ENCODE measurements at places on chromosomes 11 and 22. TPM values are rescaled to one million over a fixed set of nuclear protein-coding genes. Genes with fewer than 3 reads are reported as not detected.

The OR52A1 gene
- not detected for total RNA-seq

The ACTN3 gene
- 0.11 TPM for total RNA-seq

The IGF2 gene
- 4.1 TPM for total RNA-seq

The CNGA4 gene
- 0.12 TPM for total RNA-seq

The RRP8 gene
- 25.7 TPM for total RNA-seq

The MS4A3 gene
- total RNA-seq = not detected

The ASCL2 gene
- 16.4 TPM for total RNA-seq

The FAM227A gene
- 2.0 TPM for total RNA-seq

The LRRC10B gene
- total RNA-seq = 0.54 TPM

The SORL1 gene
- total RNA-seq = 121 TPM

The ADM gene
- 42.4 TPM for total RNA-seq

The PRG3 gene
- not detected for total RNA-seq

The SMC1B gene
- total RNA-seq = 0.15 TPM

The UBQLN3 gene
- not detected for total RNA-seq

The CARD16 gene
- 35.9 TPM for total RNA-seq

The SLC39A13 gene
- 18.6 TPM for total RNA-seq

The OR51B5 gene
- total RNA-seq = not detected

The CHCHD10 gene
- total RNA-seq = 420 TPM

The LIF gene
- total RNA-seq = 12.5 TPM

The HORMAD2 gene
- not detected for total RNA-seq

The CCT8L2 gene
- total RNA-seq = not detected

The PDGFD gene
- 2.1 TPM for total RNA-seq

The UEVLD gene
- 46.6 TPM for total RNA-seq

The PHOX2A gene
- total RNA-seq = 0.27 TPM

The PKNOX2 gene
- total RNA-seq = 0.52 TPM

The RASGRP2 gene
- 3.5 TPM for total RNA-seq

The NXPE4 gene
- total RNA-seq = 178 TPM

The RIBC2 gene
- total RNA-seq = 0.85 TPM

The OTUB1 gene
- total RNA-seq = 82.5 TPM

The NAALADL1 gene
- 10.5 TPM for total RNA-seq

The NUP50 gene
- 71.9 TPM for total RNA-seq

The GAS2L1 gene
- total RNA-seq = 16.6 TPM

The SEC14L6 gene
- total RNA-seq = not detected

The FGF4 gene
- total RNA-seq = not detected

The APOL1 gene
- 14.7 TPM for total RNA-seq

The ZNRF3 gene
- 5.9 TPM for total RNA-seq

The KCNQ1 gene
- total RNA-seq = 55.8 TPM

The TSSC4 gene
- 35.6 TPM for total RNA-seq

The BTBD18 gene
- not detected for total RNA-seq

The SEPTIN5 gene
- 2.5 TPM for total RNA-seq

The AQP11 gene
- total RNA-seq = 4.3 TPM

The SERGEF gene
- total RNA-seq = 36.2 TPM

The PHLDA2 gene
- total RNA-seq = 31.6 TPM

The ARRB1 gene
- total RNA-seq = 73.4 TPM

The CRYBA4 gene
- 0.47 TPM for total RNA-seq

The FAM111B gene
- 7.9 TPM for total RNA-seq

The RFPL2 gene
- total RNA-seq = not detected

The OR52I1 gene
- not detected for total RNA-seq

The EFCAB6 gene
- total RNA-seq = 0.80 TPM

The CCDC89 gene
- 1.7 TPM for total RNA-seq
